Right hindlimb (tissue), 1 donor: ENCODE measurements at places on chromosomes 4 and X.

- DNase-seq, result no peak
These were observed 1.9 kb downstream of the EFNB1 start for GRCh38 chrX:68830419-68831404.

DNA sequence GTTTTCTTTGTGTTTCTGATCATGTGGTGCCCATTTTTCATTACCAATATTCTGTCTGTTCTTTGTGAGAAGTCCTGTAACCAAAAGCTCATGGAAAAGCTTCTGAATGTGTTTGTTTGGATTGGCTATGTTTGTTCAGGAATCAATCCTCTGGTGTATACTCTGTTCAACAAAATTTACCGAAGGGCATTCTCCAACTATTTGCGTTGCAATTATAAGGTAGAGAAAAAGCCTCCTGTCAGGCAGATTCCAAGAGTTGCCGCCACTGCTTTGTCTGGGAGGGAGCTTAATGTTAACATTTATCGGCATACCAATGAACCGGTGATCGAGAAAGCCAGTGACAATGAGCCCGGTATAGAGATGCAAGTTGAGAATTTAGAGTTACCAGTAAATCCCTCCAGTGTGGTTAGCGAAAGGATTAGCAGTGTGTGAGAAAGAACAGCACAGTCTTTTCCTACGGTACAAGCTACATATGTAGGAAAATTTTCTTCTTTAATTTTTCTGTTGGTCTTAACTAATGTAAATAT is 110.4 kb downstream of the IL13RA2 start:
- DNase-seq, result no peak

GRCh38 chr4:147736458-147736857 is 4.6 kb downstream of the ARHGAP10 start:
- no peak for DNase-seq

GRCh38 chr4:117093571-117093970 is 8.2 kb upstream of the TRAM1L1 start:
- no peak for DNase-seq

DNA sequence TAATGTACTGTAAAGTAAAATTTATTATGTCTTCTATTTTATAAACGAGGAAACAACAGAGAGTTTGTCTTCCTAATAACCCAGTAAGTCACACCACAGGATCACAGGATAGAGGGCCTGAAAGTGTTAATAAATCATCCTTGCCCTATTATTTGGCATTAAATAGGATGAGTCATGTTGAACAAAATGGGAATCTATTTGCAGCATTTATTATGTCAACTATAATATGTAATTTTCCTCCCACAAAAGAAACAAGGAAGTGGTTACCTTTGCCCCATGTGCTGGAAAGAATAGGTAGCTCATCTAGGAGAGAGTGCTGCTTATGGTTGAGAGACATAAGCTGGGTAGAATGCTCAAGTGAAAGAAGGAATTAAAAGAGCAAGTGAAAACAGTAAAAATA is 237.6 kb upstream of the NDST3 start:
- no peak for DNase-seq

DNA sequence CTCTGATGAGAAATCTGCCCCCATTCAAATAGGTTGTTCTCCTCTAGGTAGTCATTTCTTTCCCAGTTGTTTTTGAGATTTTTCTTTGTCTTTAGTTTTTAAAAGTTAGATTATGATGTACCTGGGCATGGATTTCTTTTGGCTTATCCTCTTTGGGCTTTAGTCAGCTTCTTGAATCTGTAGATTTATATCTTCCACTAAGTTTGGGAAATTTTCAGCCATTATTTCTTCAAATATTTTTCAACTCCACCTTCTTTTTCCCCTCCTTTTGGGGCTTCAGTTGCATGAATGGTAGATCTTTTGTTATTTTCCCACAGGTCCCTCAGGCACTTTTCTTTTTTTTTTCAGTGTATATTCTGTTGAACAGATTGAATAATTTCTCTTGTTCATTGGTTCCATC is 77.3 kb downstream of the JADE3 start:
- DNase-seq, result no peak

DNA sequence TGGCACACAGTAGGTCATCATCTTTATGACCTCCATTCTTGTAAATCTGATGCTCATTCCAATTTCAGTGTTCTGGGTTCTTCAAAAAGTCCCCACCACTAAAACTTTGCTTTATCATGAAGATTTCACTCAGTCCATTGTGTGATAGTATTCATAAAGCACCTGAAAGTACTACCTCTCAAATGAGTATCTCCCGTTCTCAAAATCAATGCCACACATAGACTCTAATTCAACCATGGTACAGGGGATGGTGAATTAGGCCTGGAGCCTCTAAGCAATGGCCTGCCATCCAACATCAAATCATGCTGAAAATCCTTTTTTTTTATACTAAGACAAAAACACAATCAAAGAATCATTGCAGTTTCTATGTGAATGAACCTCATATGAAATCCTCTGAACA is 19.4 kb upstream of the WAS start:
- DNase-seq, result no peak

DNA sequence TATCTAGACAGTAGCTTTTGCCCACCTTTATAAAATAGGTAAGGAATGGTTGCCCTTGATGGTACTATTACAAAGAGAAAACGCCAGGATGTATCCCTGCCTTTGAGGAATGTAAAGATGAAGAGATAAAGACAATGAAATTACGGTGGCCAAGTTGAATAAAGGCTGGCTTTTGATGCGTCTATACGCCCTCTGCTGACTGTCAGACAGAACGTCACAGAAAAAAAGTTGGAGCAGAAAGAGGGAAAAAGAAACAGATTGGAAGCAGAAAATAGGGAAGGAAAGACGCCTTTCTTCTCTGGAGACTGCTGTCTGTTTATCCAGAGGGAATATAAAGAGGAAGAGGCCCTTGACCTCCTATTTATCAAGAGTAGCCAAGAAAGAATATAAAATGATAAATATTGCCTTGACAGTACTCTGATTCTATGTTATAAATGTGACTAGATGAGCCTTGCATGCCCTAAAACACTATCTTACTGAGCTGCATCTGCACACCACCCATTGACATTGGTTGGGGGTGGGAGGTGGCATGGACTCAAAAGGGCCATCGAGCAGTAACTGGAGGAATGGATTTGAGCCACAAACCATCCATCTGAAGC is 30.6 kb downstream of the PCDH19 start:
- DNase-seq, result no peak

- no peak for DNase-seq
These were observed 362.2 kb upstream of the EMCN start for GRCh38 chr4:100880011-100880410.

DNA sequence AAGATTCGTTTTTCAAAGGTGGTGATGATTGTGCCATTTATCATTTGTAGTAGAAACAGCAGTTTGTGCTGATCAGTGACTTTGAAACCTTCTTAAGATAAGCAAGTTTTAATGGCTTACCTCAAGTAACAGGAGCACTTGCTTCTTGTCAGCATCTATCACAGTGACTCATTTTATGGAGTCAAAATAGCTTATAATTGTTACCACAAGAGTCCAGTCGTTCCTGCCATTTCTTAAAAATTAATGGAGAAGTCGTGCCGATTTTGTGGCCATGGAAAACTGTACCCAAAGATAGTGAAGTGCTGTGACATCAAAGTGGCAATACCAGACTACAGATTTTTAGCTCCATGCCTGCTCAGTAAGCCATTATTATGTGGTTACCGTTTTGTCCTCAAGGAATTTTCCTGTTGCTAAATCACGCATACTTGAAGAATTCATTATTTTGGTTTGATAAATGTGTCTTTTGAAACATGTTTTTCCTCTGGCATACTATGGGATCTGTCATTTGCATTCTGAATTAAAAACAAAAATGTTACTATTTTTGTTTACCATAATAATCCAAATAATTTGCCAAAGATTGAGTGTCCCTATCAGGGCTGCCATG is 129.9 kb downstream of the CBR4 start:
- DNase-seq, result no peak

GRCh38 chrX:141733371-141733770 is 34.8 kb upstream of the SPANXD start:
- DNase-seq, result no peak

DNA sequence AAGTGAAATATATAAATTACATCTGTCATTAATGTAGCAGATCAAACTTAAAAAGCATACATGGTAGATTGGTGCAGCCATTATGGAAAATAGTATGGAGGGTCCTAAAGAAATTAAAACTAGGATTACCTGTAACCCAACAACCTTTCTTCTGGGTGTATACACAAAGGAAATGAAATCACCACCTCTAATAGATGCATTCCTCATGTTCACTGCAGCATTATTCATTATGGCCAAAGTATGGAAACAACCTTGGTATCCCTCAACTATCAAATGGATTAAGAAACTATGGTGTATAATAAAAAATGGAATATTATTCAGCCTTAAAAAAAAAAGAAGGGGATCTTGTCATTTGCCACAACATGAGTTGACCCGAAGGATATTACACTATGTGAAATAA is 13.7 kb downstream of the WDFY3 start:
- no peak for DNase-seq

DNA sequence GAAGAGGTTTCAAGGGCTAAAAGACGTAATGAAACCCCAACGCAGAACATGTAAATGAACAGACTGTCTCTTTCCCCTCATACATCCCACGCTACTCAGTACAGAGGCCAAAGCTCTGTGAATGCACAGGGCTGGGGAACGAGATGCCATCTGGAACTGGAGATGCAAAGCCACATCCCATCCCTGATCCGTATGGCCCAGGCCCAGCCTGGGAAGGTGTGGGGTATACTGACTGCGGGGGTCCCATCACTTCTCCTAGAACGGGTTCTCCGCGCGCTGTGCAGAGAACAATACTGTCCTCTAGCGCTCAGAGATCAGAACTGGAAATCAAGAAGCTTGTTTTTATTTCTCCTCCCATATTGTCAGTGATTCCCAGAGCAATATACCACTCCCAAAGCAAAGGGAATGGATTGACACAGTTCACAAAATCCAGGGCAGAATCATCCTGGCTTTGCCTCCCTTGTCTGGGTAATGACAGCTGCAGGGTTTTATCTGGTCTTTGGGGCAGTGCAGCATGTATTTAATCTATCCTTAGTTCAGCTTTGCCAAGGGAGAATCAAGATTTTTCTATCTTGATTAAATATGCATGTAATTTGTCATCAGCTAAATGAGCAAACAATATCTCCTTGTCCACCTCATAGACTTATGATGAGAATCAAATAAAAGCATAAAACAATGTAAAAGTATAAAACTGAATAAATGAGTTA is 47.3 kb upstream of the TLR3 start:
- peak; percentile 54 for DNase-seq

DNA sequence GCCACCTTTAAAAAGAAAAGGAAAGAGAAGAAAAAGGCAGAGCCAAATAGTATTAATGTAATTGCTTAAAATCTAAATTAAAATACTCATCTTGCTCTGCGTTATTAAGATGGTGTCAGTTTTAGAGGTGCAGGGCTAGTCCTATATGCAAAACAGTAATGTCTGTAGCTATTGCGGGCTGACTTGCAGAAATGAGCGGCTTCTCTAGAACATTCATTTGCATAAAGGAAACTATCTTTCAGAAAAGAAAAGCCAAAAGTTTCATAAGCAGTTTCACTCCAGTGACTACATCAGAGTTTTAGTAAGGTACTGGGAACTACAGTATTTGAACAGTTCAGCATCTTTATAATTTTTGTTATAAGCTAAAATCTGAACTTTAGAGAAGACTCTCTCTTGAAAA is 6.0 kb downstream of the SMAD1 start:
- no peak for DNase-seq

DNA sequence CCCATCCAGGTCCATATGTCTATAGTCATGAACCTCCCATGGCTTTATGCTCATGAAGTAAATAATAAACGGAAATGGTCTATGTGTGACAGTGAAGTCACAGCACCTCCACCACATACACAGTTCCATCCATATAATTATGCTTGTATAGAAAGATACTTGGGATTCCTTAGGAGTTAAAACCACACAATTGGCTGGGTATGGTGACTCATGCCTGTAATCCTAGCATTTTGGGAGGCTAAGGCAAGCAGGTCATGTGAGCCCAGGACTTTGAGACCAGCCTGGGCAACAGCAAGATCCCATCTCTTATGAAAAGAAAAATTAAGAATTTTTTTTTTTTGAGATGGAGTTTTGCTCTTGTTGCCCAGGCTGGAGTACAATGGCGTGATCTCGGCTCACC is 55.6 kb upstream of the RBM47 start:
- DNase-seq, result no peak

DNA sequence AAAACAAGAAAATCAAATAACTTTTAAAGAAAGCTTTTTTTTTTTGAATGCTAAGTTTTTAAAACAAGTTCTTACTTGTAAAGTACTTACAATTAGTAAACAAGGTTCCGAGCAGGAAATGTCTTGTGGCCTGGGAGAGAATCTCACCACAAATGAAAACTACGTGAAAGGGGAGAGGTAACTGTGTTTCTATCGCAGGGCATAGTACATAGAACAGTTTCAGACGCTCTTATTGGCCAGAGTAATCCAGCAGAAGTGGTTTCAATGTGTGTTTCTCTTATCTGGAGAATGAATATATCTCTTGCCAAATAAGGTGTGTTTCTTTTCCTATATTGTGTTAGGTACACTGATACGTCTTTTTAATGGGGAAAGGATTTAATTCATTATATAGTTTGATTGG is at the start of gene PLAC8:
Gene PLAC8 (minus strand): TSS at position 154 of the 400 bp plus-strand sequence. CDS start 6,808 bp downstream, outside the sequence.
- no peak for DNase-seq

DNA sequence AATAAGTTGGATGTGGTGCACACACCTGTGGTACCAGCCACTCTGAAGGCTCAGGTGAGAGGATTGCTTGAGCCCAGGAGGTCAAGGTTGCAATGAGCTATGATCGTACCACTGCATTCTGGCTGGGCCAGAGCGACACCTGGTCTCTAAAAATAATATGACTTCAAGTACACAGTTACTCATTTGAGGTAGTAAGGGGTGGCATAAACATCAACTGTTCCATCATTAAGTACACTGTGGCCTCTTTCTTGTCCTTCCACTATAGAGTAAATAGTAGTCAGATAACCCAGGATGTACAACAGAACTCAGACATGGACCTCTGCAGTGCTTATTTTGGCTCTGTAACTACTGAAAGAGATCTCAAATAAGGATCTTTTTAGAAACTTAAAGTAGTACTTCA is 10.6 kb downstream of the FAM9B start:
- no peak for DNase-seq

DNA sequence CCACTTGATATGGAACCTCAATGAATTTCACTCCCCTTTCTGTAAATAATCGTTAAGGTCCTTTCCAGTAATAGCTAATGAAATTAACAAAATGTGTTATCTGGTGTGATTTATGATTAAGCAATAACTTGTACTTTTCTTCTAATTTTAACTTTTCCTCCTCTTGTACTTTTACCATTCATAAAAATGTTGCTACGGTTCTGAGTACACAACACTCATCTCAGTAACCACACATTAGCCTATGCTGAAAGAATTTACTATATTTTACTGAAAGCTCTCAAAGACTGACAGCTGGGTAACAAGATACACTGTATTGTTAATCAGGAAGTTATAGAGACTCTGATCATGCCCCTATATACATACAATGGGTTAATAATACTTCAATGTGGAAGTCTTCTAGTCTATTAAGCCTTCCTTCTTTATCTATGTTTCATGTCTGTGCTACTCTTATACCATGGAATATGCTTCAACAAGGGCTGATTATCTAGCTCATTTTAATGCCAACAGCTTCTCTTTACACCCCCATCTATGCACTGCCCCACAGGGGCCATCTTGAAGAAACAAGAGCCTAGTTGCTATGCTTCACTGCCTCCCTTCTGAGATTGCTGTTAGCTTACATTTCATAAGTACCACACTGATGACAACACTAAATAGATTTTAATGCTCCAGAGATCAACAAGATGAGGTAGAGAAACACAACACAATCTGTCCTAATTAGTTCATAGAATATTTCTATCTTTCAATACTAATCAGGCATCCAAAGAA is 39.1 kb downstream of the LAMP2 start:
- no peak for DNase-seq

GRCh38 chr4:186144946-186145569 is 40.6 kb downstream of the FAM149A start:
- DNase-seq, result peak; percentile 80
